ENCODE measurements at places on chromosomes 11 and 22. TPM values are rescaled to one million over a fixed set of nuclear protein-coding genes. Genes with fewer than 3 reads are reported as not detected.
A peak's percentile ranks its signal among the peaks of the same experiment; 100 is the strongest.

DNA sequence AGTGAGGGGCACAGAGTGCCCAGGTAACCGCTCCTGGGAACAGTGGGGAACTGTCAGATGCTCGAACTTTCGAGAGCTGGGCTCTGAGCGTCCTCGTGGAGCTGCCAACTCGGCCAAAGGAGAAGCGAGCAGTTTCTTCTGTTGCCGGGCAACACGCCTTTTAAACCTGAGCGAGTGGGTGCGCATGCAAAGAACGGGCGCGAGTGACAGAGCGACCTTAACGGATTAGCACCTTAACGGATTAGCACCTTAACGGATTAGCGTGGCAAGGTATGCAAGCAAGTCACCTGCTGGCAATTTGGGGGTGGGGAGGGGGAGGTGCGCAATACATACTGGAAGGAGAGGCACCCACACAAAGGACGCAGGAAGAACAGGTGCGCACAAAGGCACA is 61.8 kb upstream of the PRODH start:
- no peak for DNase-seq

CALCA gene
- not detected for total RNA-seq

GRCh38 chr11:5234381-5234834 is at the start of gene HBD:
HBD (minus strand) TSS chr11:5234483; CDS start chr11:5234433, 50 bp downstream.
- no peak for DNase-seq

RSF1 gene
- 85.4 TPM for total RNA-seq

CRYBB2 gene
- not detected for total RNA-seq

- DNase-seq = no peak
Observed at GRCh38 chr11:64206457-64207255, at the start of gene FERMT3. FERMT3 (plus strand) TSS chr11:64206721; CDS start chr11:64207365, 644 bp downstream.

ARHGEF17 gene
- total RNA-seq = 55.7 TPM

DNA sequence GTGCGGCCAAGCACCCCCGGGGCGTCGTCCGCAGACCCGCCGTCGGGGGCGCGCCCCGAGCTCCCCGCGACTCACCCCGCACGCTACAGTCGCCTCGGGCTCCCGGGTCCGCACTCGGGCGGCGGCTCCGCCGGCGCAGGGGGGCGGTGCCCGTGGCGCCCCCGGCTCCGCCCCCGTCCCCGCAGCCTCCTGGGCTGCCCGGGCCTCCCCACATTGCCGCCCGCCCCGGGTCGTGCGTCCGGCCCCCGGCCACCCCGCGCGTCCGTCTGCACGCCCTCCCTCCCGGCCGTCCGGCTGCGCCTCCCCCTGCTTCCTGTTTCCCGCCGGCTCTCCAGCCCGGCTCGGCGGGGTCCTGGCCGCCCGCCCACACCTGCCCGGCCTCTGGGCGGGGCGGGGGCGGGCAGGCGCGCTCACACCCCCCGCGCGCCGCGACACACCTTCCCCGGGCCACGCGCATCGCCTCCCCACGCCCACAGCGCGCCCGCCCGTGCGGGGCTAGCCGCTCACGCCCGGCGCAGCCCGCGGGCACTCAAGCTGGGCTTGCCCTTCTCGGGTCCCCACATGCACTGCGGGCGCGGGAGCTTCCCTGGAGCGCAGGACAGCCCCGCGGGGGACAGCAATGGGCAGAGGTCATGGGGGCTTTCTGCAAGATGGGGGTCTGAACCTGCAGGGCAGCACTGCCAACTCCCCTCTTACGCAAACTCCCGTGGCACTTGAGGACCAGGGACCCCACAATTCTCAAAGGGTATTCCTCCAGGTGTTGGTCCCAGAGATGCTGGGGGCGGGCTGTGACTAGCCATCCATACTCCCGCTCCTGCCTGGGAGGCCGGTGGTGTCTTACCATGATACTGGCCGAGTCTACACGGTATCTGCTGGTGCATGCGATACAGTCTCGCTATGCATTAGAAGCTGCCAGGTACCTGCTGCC is at the start of gene CARD10:
Gene CARD10, minus strand, starts transcription at position 148 of the 928 bp plus-strand sequence. CDS start 215 bp downstream, outside the sequence.
- DNase-seq = no peak

DNA sequence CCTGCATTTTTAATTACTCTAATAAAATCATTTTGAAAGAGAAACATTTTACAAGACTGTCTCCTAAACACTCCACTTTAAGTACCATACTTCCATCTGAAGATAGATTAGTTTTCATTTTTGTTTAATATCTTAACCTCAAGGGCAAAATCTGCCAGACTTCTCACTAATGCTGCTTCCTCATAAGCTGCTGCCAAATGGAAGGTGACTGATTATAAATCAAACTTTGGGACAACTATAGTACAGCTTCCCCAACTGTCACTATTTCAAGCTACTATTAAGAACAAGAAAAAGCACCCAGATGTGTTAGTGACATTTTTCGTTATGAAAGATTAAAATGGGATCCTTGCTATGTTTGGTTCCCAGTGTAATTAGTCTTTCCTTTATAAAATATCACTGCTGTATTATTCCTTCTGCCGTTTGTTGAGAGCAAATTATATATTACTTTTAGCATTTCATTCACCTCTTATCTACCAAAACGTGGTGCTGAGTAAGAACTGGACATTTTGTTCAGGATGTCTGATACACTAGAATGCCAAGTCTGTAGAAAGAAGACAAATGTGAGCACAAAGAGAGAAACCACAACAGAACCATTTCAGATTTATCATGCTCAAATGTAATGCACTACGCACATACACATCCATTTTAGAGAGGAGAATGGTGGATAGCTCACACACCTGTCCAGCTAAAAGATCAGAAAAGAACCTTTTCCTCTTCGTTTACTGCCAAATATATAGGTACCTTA is 312.2 kb upstream of the C11orf87 start:
- no peak for DNase-seq

GRCh38 chr22:45507798-45508197 is 5.1 kb downstream of the FBLN1 start:
- no peak for DNase-seq

TRIM49 gene
- total RNA-seq = not detected

DNA sequence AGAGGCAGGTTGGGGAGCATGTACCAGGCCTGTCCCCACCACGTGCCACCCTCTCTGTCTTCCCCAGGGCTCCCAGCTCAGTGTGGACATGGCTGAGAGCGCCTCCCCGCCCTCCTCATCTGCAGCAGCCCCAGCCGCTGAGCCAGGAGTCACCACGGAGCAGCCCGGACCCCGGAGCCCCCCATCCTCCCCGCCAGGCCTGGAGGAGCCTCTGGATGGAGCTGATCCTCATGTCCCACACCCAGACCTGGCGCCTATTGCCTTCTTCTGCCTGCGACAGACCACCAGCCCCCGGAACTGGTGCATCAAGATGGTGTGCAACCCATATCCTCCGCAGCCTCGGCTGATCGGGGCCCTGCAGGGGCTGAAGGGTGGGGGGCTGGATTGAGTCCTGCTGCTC is at the start of gene CACNA1I:
Gene CACNA1I, plus strand, starts transcription at position 89 of the 400 bp plus-strand sequence. Its CDS starts 0 bp downstream, at position 89.
- DNase-seq = no peak

CCDC81 gene
- total RNA-seq = 2.1 TPM

DNA sequence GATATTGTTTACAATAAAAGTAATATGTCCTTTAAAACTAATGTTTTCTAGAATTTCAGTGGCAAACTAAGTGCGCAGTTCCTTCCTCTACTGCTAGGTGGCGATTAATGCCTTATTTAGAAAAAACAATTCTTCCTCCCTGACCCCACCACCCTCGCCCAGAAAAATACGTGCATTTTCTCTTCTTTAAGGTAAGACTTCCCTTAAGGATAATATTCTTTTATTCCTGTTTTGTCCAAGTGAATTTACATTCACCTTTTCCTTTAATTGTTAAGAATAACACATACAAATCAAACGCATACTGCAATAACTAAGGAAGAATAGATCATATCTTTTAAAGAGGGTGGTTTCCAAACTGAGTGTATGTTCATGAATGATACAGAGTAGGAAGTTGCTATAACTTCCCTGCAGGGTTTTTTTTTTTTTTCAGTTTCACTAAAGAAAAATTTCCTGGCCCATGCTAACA is 17.0 kb upstream of the PSMA1 start:
- peak; percentile 26 for DNase-seq

- DNase-seq = no peak
Observed at GRCh38 chr11:128642571-128642970, 51.3 kb upstream of the FLI1 start.

Measured in neural crest cell (in vitro differentiated cells).